K562 (cell line): ENCODE measurements at places on chromosomes 2 and 18. TPM values are rescaled to one million over a fixed set of nuclear protein-coding genes. Genes with fewer than 3 reads are reported as not detected.

NCOA1 gene
- total RNA-seq = 16.2 and 17.0 TPM in 2 replicates

G6PC2 gene
- 0.13 TPM in 1 of 2 replicates, not detected in the other for total RNA-seq

CXCR1 gene
- not detected in 2 replicates for total RNA-seq

SPP2 gene
- not detected in 2 replicates for total RNA-seq
